ENCODE measurements at places on chromosomes 5 and 9.

DNA sequence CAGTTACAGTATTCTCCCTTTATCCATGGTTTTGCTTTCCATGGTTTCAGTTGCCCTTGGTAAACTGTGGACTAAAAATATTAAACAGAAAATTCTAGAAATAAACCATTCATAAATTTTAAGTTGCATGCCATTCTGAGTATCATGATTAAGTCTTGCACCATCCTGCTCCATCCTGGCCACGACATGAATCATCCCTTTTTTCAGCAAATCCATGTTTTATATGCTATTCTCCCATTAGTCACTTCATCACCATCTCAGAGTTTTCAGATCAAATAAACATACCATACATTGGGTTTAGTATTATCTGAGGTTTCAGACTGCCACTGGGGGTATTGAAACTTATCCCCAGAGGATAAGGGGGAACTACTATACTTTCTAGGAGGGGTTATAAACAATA, 234.4 kb upstream of the ATP10B start:
- no peak for DNase-seq

GRCh38 chr9:134402182-134402581, 75.9 kb downstream of the RXRA start:
- no peak for DNase-seq

DNA sequence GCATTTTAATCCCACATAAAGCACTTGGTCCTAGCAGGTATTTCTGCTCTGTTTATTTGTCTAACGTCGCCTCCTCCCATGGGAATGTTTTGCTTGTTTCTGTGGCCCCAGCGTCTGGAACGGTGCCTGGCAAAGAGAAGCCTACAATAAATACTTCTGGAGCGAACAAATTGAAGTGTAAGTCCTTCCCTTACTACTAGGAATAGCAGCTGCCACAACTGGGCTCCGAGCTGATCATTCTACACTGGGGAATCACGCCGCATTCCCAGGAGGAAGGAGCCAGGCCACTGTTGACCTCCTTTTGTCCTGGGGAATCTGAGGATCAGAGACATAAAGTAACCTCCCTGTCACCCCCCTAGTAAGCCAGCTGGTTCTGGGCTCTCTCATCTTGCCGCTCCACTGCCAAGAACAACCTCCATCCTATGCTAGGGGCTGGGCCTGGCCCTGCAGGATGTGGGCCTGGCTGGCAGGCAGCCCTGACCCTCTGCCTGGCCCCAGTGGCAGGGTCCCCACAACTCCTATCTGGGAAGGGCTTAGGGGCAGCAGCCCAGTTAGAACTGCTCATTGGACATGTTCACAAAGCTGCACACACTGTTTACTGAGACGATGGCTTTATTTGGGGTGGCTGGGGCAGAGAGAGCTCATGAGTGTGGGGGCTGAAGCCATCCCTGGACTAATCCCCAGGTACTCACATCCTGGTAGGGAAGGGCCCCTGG, 82.8 kb downstream of the GTF3C4 start:
- no peak for DNase-seq

DNA sequence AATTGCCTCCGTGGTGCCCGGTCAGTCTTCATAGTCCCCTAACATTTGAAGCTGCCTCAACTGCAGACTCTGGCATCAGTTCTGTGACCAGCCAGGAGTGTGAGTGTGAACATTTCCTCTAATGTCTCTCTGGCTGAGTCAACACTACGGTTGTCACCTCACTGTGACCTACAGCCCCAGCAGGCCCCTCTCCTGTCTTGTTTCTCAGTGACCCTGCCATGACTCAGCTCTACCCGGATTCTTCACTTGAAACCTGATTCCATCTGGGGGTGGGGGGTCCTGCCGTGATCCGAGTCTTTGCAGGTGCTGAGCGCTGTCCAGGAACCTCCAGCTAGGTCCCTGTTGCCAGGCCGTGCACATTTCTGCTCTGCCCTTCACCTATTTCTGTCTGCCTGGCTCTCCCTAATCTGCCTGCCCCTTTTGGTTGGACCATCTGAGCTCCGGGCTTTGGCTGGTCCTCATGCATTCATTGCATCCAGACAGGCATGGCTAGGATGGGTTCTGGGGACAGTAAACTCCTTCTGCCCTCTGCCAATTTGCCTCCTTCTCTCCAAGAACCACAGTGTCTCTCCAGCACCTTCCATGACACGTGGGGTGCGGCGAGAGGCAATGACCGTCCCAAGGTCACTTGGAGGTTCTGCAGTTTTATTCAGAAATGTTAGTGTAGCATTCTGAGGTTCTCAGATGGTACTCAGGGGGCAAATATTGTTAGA, 24.2 kb downstream of the STC2 start:
- no peak for DNase-seq

GRCh38 chr9:128093011-128093410, 25.0 kb downstream of the SLC25A25 start:
- no peak for DNase-seq

Data from HS-5 (cell line).